Adrenal gland (tissue), 19 donors: ENCODE measurements at places on chromosomes 7 and 10.

DNA sequence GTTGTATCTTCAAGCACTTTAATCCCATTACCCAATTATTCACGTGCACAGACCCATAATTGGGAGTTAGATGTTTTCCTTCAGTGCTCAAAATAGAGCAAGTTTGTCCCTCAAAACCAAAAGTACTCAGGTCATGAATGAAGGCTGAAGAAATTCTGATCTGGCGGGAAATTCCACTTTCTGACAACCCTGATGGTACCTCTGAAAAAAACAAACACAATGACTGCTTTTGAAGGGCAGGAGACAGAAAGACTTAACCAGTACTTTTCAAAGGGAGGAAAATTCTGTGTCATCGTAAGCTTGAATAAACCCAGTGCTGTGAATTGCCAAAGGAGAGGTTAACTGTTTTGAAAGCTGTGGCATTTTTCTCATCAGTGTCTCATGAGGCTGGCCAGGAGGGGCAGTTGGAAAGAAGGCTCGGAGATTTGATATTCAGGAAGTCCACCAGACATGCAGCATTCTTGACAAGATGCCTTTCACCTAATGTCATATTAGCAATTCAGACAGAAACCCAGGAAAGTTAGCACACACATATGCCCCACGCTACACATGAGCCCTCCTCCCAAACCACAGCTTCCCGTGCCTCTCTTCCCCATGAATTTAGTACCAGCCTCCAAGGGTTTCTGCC, 347.0 kb downstream of the KCNMA1 start:
- no peak for DNase-seq

GRCh38 chr10:102982296-102982695, 64.2 kb downstream of the CNNM2 start:
- no peak for DNase-seq

GRCh38 chr7:128705891-128706333, 33.2 kb upstream of the CALU start:
- no peak for DNase-seq

GRCh38 chr10:122236690-122237306, 34.3 kb upstream of the BTBD16 start:
- no peak for DNase-seq

DNA sequence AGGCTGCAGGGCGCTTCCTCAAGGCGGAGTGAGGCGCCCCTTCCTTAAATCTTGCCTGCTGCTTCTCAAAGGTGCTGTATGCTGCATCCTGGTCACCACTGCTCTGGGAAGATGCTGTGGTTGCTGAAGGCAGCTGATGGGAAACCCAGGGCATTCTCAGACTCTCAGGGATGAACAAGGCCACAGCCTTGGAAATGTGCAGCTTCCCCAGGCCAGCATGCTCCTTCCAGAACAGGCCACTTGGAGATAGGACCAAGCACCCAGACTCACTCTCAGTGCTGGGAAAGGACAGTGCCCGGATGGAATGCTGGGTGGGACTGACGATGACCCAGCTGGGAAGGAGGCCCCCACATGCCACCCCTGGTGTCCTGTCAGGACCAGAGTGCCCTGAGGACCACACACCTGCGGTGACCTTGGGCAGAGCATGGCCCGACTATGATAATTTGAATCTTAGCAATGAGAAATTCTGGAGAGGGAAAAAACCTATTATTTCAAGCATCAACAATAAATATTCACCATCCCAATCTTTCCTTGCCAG, 235.5 kb downstream of the TNS3 start:
- no peak for DNase-seq

GRCh38 chr10:88048312-88048711, 184.9 kb downstream of the PTEN start:
- DNase-seq = no peak

DNA sequence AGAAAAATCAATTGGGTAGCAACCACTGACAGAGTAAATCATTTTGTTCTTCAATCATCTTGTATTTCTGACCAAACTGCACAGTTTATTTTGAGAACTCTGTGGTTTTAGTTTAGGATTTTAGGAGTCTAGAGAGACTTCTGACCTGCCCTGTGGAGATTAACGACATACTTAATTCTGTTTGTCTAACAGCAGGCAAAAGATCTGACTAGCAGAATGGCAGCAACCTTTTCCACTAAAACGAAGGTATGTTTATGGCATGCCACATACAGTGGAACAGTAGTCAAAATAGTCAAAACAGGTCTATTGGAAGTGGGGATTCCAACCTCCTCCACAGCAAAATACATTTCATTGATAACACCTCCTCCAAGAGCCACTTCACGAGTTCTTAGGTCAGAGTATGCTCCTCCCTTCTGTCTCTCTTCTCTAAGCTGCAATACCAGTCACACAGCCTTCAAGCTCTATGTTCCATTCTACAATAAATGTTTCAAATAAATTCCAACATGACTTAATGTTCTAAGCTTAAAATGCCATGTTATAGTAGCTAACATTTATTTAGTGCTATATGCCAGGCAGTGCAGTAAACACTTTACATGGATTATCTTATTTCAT, 34.4 kb downstream of the NRCAM start:
- DNase-seq = no peak

DNA sequence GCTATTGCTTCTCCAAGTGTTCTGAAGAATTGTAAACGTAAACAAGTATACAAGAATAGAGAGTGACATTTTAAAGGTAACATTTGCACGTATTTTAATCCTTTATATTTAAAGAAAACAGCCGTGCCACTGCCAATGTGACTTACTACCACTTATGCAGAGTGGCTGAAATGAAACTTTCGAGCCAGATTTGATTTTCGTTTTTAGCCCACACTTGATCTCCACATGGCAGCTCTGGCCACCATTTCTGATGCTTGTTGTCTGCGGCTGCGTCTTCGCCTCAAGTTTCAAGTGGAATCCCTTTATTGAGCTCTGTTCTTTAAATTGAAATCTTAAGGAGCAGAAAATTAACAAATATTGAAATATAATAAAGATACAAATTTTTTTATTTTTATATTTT, 70.0 kb downstream of the ELAPOR2 start:
- DNase-seq = no peak

GRCh38 chr10:88073682-88074081, 210.3 kb downstream of the PTEN start:
- no peak for DNase-seq

DNA sequence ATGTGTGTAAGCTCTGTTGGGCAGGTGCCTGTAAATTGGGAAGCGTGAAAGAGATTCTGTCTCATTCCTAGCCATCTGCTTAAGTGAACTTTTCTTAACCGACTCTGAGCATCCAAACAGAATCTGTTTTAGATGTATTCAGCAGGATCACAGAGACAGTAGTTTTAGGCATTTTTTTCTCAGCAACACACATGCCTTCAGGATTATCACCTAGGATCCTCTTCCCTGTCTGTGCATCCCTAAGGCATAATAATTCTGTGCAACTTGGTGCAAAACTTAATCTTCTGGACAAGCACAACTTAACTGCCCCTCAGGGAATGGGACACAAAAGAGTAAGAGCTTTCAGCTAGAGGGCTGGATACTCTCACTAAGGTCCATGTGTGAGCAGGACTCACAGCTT, 284.8 kb downstream of the C7orf25 start:
- DNase-seq = no peak

- DNase-seq = no peak
Measured at GRCh38 chr10:33739031-33739430, 404.6 kb upstream of the NRP1 start.

- no peak for DNase-seq
Measured at GRCh38 chr7:103113164-103113563, 35.7 kb downstream of the NAPEPLD start.

DNA sequence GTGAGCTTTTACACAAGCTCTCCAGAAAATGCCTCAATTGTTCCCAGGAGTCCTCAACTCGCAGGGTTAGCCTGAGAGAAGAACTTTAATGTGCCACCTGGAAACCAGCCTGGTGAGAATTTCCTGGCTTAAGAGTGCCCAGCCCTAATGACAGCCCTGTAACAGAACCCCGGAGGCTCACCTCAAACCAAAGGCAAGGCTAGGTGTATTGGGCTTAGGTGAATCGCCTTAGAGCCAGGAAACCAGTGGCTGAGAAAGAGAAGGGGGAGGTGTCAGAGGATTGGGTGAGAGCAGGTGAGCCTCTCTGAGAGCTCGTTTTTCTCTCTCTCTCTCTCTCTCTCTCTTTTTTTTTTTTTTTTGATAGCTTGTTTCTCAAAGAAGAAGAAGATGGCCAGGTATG, 7.3 kb downstream of the OCM2 start:
- no peak for DNase-seq

GRCh38 chr7:106457678-106458077, 172.9 kb upstream of the NAMPT start:
- DNase-seq = no peak

DNA sequence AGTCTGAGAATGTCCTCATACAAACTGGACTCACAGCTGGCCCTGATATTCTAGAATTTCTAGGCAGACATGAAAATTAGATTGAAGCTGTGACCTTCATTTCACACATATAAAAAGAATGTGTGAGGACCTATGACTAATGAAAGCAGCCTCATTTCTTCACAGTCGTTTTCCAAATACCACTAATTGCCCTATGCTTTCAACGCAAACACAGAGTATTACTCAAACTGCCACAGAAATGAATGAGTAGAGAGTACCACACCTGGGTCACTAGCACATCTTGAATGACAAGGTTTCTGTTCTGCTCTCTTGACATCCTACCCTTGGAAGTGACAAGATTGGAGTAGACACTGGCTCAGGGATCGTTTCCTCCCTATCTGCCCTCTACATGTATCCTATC, 142.4 kb downstream of the C1GALT1 start:
- DNase-seq = no peak

- DNase-seq = no peak
Measured at GRCh38 chr7:24221500-24221899, 62.5 kb upstream of the NPY start.

DNA sequence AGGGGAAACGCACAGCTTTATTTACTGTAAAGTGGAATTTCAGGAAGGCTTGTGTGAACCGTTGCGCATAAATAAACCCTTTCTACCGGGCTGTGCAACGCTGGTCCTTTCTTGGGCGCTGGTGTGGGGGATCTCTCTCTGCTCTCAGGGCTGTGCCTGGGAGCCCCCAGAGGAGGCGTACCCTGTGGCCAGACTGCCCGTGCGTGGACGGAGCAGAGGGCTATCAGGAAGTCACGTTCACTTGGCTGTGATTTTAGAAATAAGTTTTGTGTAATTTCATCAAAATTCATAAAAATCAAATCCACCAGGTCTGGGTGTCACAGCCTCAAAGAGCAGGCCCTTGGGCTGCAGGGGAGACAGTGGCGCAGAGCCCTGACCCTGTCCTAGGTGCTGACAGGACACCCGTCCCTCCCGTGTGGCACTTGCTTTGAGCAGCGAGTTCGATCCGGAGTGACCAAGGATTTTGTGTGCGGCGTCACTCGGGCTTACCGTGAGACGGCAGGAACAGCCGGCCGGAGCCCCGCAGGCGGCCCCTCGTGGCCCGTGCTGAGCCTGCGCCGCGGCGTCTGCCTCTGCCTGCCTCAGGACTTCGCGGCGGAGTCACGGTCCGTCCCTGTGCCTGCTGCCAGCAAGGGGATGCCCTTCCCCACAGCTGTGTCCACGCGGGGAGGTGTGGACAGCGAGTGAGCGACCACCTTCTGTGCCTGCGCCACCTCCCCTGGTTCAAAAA, 20.2 kb downstream of the GET4 start:
- DNase-seq = no peak

DNA sequence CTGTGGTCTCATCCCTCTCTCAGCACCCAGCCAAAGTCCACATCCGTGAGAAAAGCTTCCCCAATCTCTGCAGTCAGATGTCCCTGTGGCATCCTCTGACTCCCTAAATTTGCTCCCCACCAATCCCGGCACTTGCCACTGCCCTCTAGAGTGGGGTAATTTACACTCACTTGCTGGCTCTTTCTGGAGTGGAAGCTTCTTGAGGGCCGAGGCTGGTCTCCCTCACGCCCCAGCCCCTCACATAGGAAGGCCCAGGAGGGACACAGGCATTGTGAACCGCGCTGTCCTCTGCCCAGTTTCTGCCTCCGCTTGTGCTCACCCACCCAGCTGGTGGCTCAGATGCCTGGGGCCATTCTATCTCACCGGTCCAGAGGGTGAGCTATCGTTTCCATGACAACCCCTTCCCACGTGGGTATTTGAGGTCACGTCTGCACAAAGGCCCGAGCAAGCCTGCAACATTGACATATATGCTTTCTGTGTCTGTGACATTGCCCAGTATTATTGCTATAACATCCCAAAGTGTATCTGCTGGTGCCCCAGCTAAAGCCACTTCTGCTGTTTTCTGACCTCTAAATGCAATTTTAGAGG, 97.3 kb upstream of the CTBP2 start:
- no peak for DNase-seq

- DNase-seq = no peak
Measured at GRCh38 chr7:22016507-22016906, 70.8 kb upstream of the CDCA7L start.

DNA sequence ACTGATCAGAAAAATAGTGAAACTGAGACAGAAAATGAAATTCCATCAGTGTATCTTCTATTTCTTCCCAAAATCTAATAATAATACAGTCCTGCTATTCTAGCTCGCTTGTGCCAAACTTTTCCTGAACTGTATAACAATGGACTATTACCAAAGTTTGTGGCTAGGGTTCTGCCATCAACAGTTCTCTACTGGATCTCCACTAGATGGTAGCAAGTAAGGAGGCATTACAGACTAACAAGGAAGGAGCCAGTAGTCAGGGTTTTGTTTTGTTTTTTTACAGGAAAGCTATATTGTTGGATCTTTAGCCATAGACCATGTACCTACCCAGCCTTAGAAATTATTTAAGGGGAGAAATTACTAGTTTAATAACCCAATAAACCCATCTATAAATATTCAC, 10.8 kb downstream of the MTERF1 start:
- DNase-seq = no peak

DNA sequence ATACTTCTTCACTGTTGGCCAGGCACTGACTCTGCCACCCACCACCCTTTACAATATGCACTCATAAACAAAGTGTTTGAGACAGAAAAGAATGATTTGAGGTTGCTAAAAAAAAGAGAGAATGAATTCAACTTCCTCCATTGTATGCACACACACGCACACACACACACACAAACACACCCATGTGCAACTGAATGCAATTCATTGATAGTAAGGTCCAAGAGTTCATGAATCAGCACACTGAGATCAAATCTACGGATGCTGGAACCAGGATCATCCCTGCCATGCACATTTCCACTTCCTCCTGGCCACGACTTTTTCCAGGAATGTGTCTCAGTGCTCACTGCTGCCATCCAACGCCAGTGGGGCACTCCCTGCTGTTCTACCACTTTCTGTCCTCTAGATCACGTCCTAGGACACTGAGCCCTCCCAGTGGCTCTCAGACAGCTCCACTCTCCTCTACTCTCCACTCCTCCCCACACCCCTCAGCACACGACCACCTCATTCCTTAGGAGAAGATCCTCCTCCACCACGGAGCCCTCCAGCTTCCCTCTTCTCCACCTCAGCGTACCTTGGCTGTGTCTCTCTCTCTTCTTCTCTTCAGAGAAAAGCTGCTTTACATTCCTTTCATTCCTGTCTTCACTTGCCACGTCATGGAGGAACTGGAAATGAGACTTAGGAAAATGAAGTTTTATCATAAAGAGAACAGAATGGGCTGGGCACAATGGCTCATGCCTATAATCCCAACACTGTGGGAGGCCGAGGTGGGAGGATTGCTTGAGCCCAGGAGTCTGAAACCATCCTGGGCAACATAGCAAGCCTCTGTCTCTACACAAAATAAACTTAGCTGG, 12.0 kb upstream of the TMEM213 start:
- no peak for DNase-seq
